ENCODE measurements at places on chromosomes 11 and 22. TPM values are rescaled to one million over a fixed set of nuclear protein-coding genes. Genes with fewer than 3 reads are reported as not detected.

Gene CD3E
- polyA plus RNA-seq, result 0.37 TPM

DNA sequence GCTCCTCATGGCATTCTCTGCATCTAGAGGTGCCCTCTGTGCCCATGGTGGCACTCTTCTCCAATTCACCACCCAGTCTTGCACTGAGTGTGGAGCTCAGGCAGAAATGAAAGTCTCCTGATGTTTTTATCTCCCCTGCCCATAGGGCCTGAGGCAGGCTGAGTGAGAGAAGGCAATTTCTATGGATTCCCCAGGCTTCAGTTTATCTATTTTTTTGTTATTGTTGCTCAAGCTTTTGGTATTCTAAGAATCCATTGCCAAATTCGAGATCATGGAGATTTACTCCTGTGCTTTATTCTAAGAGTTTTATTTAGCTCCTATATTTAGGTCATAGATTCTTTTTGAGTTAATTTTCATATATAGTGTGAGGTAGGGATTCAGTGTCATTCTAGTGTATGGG lies 40.7 kb downstream of the TSPAN18 start:
- no peak for DNase-seq

Gene ADAMTS15
- polyA plus RNA-seq, result 65.1 TPM

DNA sequence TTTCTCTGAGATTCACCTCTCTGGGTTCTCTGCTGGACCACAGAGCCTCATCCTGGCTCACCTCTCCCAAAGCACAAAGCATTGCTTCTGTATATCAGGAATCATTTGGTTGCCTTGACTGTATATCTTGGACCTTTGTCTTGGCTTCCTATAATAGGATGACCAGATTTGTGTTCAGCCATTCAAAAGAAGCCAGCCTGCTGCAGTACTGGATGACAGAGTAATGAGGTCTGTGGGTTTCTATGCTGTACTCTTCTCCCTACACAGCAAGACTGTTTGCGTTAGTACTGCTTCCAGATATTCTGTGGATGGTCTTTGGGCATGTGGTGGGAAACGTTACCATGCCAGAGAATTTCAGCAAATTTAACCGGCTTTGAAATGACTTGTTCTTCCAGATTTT lies 39.8 kb downstream of the ARFGAP2 start:
- no peak for DNase-seq

Gene ADORA2A
- 6.3 TPM for polyA plus RNA-seq

Gene OR51A4
- polyA plus RNA-seq, result 0.05 TPM

DNA sequence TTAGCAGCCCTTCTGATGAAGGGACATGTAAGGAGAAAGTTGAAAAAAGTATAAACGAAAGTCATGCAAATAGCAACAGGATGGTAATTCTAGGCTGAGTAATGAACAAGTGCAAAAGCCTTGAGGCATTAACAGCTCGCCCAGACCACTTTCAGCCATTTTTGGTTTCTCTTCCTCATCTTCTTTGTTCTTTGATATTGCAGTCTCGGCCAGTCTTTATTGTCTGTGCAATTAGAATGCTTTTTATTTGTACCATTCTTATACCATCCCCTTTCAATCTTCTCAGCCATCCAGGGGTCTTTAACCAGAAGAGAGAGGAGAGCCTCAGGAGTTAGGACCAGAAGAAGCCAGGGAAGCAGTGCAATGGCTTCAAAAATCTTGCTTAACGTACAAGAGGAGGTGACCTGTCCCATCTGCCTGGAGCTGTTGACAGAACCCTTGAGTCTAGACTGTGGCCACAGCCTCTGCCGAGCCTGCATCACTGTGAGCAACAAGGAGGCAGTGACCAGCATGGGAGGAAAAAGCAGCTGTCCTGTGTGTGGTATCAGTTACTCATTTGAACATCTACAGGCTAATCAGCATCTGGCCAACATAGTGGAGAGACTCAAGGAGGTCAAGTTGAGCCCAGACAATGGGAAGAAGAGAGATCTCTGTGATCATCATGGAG lies 7.3 kb downstream of the TRIM34 start:
- no peak for DNase-seq

Gene SCN2B
- polyA plus RNA-seq, result 4.3 TPM

GRCh38 chr22:46120420-46120737 lies 29.9 kb upstream of the PPARA start:
- no peak for DNase-seq

DNA sequence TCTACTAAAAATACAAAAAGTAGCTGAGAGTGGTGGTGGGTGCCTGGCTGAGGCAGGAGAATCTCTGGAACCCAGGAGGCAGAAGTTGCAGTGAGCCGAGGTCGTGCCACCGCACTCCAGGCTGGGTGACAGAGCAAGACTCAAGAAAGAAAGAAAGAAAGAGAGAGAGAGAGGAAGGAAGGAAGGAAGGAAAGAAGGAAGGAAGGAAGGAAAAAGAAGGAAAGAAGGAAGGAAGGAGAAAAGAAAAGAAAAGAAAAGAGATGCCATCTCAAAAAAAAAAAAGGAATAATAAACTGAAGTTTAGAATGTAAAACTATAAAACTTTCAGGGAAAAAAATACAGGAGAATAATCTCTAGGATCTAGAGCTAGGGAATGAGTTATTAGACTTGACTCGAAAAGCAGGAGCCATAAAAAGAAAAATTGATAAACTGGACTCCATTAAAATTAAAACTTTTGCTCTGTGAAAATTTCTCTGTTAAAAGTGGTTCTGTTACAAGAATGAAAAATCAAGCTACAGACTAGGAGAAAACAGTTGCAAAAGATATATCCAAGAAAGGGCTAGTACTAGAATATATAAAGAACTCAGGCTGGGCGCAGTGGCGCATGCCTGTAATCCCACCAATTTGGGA lies 13.4 kb upstream of the SEPTIN5 start:
- no peak for DNase-seq

Gene ALG12
- polyA plus RNA-seq, result 40.9 TPM

Gene OVCH2
- 4.6 TPM for polyA plus RNA-seq

Gene POTEH
- not detected for polyA plus RNA-seq

Gene CRYBB2
- 0.72 TPM for polyA plus RNA-seq

DNA sequence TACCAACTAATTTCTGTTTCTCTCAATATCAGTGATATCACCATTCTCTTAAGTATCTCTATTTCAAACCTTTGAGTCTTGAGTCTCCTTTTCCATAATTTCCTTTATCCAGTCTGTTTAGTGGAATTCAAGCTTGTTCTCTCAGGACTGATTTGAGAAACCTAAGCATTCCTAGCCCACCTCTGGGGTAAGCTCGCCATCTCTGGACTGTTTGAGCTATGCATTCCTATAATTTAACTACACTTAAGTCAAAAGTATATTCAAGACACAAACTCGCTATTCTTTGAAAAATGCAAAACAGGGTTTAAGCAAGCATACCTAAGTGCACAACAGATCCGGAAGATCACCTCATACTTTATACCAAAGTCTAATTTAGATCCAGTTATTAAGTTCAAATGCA lies 2.1 kb upstream of the DLAT start:
- no peak for DNase-seq

- no peak for DNase-seq
Measured at GRCh38 chr11:37500425-37500824, 902.4 kb upstream of the RAG2 start.

DNA sequence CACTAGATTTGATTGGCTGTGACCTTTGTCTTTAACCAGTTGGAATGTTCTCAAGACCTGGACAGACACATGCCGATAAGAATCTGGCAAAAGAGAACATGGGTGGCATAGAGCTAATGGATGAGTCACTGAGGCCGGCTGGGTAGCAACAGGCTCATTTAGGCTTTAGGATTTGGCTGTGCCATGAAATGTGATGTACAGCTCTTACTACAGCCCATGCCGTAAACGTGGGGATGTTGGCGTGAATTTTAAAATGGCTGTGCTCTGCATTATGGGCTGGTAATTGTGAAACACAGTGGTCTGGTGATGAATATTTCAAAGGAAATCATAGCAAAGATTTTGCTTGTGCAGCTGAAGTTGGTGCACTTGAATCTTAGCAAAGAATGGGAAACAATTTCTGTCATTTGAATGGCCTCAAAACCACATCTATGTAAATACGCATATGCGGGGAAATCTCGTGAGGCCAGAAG lies 332.4 kb downstream of the TBC1D22A start:
- DNase-seq, result no peak

GRCh38 chr11:62604460-62605120 lies 2.9 kb upstream of the MTA2 start:
- DNase-seq, result no peak

GRCh38 chr11:99068832-99069231 lies 48.1 kb downstream of the CNTN5 start:
- no peak for DNase-seq

GRCh38 chr11:57946628-57947027 lies 77.1 kb upstream of the OR9Q1 start:
- DNase-seq, result no peak

DNA sequence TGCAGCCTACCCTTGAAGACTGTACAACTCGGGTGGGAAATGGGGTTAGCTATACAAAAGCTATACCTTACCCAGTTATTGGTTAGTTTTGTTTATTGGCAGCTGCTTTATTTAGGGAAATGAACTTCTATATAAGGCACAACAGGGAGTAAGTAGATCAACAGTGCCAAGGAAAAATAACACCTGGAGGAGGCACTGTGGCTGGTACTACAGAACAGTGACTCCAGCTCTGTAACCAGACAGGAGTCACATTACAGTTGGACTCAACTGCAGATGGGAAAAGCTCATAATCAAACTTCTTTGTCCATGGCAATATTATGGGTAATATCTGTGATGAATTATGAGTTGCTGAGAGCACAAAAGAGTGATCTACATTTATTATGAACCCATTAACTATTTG lies 14.0 kb downstream of the P4HA3 start:
- DNase-seq, result no peak

GRCh38 chr22:28856095-28856455 lies 27.3 kb upstream of the ZNRF3 start:
- no peak for DNase-seq

Gene ZP1
- polyA plus RNA-seq, result 0.22 TPM

Gene TEX12
- not detected for polyA plus RNA-seq

GRCh38 chr11:70072461-70072860 lies 5.7 kb upstream of the ANO1 start:
- no peak for DNase-seq

DNA sequence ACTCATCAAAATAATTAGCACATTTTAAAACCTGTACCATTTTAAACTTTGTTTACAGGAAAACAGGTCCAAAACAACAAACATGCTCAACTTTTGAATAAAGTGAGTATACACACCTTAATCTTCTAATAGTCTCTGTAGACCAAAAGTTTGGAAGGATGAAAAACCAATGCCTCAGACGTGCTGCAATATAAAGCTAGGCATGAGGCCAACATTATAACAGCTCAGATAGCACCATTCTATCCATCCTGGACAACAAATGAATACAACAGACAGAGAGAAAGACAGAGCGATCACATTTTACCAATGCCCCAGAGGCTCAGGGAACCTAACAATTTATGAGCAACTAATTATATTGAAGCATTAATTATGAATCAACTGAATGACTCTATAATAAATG lies 77.0 kb downstream of the PAK1 start:
- DNase-seq, result no peak

DNA sequence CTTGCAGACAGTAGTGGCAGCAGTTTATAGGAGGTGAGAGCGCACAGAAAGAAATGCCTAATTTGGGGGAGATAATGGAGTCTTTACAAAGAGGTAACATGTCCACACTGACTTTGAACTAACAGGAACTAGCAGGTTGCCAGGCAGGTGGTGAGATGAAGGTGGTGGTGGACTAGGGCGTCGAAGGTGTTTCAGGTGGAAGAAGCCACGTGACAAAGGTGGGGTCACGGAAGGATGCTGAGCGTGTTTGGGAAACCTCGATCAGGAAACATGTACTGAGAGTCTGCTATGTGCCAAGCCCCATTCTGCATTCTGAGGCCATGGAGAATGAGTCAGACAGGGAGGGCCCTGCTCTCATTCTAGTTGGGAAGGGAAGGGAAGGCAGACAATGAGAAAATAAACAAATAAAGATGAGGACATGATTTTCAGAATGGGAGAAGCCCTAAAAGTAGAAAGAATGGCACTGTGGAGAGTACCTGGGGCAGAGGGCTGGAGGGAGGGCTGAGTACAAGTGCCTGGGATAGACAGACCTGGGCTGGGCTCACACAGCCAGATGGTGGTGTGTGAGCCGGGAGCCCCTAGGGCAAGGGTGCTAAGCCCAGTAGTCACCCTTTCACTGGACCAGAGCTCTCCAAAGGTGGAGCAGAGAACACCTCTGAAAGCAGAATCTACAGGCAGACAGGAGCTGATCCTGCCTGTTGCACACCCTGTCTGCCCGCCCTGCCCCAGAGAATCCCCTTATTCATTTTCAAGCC lies 16.2 kb upstream of the NNMT start:
- DNase-seq, result no peak

Gene TREH
- polyA plus RNA-seq, result 0.64 TPM

GRCh38 chr11:130839981-130840666 lies 76.2 kb downstream of the SNX19 start:
- DNase-seq, result no peak

GRCh38 chr11:99920956-99921355 lies 766.1 kb upstream of the ARHGAP42 start:
- no peak for DNase-seq

- DNase-seq, result no peak
Measured at GRCh38 chr11:124863826-124864165, 1.4 kb upstream of the ROBO3 start.

Gene C11orf16
- 0.89 TPM for polyA plus RNA-seq

GRCh38 chr11:11397036-11397415 lies 44.0 kb upstream of the CSNK2A3 start:
- no peak for DNase-seq

Gene B3GAT1
- 4.4 TPM for polyA plus RNA-seq

DNA sequence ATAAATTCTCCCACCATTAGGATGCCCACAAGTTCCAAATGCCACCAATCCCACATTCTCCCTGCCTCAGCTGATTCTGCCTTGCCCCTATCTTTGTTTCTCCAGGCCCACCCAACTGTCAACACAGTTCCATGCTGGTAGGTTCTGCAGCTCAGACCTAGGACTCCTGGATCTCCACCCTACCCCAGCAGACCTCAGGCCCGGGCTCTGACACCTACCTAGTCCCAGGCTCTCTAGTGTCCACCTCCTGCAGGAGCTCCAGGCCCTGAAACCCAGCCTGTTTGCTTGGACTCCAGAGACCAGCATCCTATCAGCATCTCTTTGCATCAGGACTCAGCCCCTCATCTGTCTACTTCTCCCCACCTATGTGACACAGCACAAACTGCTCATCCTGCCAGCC lies 86.5 kb downstream of the PDE2A start:
- no peak for DNase-seq

DNA sequence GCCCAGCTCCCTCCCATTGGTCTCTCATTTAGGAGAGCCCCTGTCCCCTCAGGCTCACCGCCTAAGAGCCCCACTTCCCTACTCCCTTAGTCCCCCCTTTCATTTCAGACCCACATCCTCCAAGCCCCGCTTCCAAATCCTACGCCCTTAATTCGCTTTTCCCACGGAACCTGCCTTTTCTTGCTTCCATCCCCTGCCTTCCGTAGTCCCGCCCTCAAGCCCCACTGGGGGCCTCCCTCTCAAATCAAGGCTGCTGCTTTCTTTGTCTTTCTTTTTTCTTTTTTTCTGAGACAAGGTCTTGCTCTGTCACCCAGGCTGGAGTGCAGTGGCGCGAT lies 396 bp downstream of the CCDC157 start:
- no peak for DNase-seq
